ENCODE measurements at places on chromosomes 7 and 10.

DNA sequence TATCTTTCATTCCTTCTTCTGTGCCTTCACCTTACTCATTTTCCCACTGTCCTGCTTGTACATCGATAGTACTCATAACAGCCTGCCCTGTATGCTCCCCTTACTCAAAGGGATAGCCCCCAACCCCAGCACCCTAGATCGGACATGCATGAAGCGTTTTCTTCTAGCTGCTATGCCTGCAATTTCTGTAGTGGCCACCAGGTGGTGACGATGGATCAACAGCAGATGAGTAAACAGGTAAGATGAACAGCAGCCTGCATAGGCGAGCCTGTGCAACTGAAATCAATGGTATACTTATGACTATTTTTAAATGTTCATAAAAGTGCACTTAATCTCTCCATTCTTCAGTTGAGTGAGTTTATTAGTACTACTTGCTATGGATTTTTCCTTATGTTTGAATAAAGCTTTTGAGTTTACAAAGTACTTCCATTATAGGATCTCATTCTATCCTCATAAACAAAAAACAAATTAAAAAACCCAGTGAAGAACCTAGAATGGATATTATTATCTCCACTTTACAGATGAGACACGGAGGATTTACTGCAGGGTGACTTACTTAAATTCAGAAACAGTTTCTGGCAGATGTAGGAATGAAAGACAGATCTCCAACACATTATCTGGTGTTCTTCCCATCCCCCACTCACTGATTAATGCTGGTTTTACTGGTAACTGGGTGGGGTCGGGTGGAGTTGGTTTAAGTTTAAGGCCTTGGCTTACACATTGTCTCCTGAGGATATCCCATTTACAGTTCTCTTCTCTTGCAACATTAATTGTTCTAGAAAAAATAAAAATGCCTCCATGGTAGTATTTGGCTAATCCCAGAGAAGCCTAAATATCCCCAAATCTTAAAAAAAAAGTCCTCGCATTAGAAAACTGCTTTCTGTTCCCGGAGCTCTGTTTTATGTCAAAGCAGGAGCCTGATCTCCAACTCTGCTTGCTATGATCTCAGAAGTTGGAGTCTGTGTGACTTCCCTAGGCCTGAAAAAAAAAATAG is 222.1 kb downstream of the GLI3 start:
- DNase-seq, result no peak

- DNase-seq, result no peak
Observed at GRCh38 chr7:43735802-43736603, 6.7 kb upstream of the COA1 start.

DNA sequence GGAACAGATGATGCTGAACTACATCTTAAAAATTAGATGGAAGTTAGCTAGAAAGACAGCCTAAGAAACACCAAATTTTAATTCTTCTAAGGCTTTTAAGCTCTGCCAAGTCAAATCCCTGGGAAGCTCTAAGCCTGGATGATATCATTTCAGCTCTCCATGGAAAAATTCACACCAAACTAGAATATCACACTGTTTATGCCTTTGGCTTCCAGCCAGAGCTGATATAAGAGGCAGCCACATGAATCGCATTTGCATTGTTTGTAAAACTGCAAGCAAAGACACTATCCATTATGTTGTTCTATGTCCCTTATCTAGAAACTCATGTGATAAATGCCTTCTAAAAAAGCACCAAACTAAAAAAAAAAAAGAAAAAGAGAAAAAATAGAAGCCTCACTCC is 430.4 kb downstream of the GRID1 start:
- no peak for DNase-seq

DNA sequence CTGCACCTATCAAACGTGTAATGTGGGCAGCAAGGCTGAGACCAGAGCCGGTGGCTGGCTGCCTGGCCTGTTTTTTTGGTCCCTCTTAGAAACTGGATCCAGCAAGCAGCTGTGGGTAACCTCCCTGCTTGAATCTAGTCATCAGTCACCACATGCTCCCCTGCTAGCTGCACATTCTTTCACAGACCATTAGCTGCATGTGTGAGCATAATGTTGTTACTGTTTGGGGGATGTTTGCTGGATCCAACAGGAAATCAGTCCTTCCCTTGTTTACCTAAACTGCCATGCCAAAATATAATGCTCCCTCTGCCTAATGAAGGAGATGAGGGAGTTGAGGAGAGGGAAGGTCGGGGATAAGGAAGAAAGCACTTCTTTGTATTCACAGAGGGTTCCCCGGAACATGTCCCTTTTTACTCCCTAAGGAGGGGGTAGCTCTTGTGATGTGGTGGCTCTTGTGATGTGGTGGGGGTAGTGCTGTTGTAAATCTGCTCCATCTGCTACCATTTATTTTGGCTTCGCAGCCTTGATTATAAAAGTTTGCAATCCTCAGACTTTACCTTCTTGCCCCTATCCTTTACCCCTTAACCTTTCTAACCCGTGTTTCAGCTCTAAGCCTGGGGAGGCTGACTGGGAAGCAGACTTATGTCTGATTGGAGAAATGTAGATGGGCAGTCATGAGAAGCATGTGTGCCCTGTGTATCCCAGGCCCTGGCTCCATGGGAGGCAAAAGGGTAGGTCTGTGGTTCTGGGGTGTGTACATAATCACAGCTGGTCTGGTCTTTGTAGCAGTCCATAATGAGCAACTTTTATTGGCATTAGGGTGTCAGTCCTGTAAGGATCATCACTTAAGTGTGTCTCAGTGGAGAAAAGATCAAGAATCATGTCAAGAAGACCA is 20.8 kb downstream of the LOXL4 start:
- no peak for DNase-seq

DNA sequence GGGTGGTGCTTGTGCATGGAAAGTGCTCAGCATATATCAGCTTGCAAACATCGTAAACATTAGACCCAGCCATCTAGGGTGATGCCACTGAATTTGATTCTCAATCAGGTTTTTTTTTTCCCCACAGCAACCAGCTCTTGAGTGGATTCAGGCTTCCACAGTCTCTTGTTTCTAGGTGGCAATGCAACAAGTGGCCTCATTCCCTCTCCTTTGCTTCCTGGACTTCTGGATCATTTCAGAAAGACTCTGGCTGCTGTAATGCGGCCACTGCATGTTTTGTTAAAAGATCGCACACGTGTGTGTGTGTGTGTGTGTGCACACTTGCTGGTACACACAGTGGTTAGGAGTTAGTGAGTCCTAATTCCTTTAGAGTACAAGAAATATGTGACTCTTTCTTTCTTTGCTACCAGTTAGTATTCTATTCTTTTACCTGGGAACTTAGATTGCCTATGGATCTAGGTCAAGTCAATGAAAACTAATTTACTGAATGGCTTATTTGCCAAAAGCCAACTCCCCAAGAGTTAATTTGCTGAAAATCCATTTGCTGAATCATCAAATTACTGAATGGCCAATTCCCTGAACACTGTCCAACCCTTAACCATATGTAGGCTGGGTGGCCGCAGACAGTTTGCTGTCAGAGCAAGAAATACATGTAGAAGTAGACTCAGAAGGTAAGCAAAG is 222.5 kb downstream of the CCSER2 start:
- no peak for DNase-seq

- no peak for DNase-seq
Observed at GRCh38 chr7:90516257-90516656, 46.8 kb downstream of the PTTG1IP2 start.

GRCh38 chr7:50330254-50330653 is 25.7 kb downstream of the IKZF1 start:
- DNase-seq, result no peak

DNA sequence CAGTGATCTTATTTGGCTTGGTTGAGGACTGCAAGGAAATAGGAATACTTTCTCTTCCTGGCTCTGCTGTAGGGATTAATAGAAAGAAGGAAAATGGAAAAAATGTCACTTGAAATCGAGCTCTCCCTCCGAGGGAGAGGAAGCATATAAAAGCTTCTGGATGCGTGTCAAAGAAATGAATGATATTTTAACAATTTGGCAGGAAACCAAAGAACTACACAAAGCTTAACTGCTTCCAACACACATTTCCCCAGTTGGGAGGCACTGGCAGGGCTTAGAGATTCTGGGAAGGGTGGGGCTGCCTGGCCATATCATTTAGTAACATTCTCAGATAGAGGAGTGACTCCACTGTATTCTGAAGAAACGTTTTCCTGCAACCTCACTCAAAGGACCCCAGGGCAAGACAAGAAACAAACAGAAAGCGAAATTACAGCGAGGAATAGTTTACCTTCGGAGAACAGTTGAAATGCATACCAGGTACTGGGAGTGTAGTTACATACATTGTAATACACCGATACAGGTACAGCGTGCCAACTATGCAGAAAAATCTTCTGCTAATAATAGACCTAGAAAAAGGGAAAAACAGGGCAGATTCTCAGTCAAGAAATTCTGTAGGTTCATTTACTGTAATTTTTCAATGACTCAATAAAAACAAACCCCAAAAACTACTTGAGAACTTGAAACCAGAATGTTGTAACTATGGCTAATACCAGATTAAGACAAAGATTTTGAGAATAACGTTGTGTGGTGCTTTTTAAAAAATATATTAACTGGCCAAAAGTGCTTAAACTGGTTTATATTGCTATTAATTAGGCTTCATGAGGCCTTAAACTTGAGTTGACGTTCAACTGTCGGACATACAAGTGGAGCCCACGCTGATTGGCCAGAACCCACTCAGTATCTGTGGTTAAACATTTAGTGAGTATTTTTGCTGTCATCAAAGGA is 75.7 kb upstream of the ASAH2 start:
- no peak for DNase-seq

DNA sequence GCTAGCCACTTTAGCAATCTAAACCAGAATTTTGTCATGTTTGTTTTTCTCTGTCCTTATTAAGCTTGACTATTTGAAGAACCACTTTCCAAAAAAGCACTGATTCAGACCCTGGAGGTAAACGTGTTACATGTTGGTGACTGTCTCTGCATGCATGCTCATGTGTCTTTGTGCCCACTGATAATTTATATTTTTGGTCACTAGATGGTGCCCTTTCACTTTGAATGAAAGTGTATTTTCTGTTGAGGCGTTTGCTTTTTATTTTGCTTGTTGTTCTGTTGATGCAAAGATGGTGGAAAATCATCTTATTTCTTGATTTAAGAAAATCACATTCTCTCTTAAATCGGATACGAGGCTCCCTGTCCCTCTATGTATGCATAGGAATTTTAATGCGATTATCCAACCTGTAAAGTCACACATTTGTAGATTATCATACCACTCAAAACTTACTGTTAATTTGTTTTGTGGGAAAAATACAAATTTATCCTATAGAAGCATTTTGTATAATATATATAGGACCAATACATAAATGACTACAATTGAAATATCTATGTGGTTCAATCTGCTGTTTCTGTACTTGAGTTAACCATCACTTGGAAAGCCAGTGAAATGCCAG is 269.3 kb downstream of the BICC1 start:
- no peak for DNase-seq

- no peak for DNase-seq
Observed at GRCh38 chr7:42274053-42274452, 37.0 kb upstream of the GLI3 start.

GRCh38 chr7:79282070-79282694 is 171.3 kb downstream of the MAGI2 start:
- DNase-seq, result no peak

- DNase-seq, result no peak
Observed at GRCh38 chr10:71161425-71161824, 50.9 kb upstream of the UNC5B start.

DNA sequence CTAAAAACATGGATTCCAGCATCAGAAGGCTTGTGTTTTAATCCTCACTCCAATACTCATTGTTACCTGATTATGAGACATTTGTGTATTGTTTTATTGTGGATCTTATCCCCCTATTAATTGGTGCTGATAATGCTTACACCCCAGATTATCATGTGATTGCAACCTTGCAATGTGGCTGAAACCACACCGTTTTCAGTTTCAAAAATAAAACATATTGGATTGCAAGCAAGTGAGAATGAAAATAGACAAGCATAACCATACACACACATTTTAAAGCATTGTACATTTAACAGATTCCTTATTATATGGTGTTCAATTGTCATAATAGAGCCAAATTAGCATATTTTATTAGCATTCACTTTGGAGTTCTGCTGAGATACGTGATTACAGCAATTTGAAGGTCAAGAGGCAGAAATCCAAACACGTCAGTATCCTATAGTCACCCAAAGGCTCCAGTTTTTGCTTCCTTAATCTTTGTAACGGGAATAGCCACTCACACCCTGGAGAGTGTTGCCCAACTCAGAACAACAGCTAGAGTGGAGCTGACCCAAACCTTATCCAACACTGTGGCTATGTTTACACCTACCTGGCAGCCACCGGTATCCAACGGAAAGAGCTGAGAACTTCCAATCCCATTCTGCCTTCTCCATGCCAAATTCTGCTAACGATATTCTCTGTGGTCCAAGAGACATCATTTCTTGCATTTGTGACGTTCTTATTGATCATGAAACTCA is 317.1 kb upstream of the KLF6 start:
- no peak for DNase-seq

DNA sequence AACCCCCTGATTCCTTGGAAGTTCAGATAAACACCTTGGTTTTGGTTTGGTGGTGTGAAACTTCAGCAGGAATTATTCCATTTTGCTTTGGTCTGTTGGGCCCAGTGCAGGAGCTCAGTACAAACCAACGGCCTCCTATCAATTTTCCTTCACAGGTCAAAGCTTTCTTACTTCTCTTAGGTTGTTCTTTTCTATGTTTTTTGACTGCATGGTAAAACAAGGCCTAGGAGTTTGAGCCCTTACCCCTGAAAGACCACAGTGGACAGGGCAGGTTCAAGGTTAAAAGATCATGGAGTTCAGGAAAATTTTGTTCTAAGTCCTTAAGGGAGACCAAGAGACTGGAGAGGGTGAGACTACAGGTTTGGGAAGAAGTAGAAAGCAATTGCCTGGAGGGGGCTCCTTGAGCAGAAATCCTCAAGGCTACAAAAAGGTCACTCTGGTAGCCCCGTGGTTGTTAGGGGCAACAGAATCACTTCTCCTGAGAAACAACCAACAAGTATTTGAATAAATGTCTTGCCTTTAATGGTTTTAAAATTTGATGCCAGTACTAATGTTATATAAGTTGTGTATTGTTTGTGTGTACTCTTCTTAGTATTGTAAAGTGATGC is 40.9 kb upstream of the FHIP2A start:
- no peak for DNase-seq

- no peak for DNase-seq
Observed at GRCh38 chr10:122463466-122464249, 2.3 kb downstream of the HTRA1 start.

GRCh38 chr7:88229302-88229995 is 9.6 kb upstream of the SRI start:
- no peak for DNase-seq

DNA sequence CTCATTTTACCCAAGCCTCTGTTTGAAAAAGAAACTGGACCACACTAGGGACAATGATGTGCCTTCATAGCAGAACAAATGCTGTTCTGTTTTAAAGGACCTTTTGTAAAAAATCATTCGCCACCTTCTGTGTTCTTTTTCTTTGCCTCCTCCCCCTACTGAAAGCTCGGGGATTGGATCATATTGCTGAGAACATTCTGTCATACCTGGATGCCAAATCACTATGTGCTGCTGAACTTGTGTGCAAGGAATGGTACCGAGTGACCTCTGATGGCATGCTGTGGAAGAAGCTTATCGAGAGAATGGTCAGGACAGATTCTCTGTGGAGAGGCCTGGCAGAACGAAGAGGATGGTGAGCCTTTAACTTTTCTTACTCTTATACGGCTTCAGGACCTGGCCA is 62.2 kb downstream of the POLL start:
- no peak for DNase-seq

Data from activated T-helper 2 cell treated with anti-CD3 and anti-CD28 coated beads, Interferon-gamma antibody, Interleukin-2, Interleukin-4, amounts not matched to agents 10 μg/mL and 5 μg/mL and 100 μg/mL, durations not matched to agents 14 hours and 24 hours and 36 hours (primary cell).